ENCODE measurements at places on chromosomes 12 and 14. TPM values are rescaled to one million over a fixed set of nuclear protein-coding genes. Genes with fewer than 3 reads are reported as not detected.

The SLC38A4 gene
- total RNA-seq = 2.7 TPM

The ACADS gene
- 9.1 TPM for total RNA-seq

The RNFT2 gene
- 5.7 TPM for total RNA-seq

The LYZ gene
- not detected for total RNA-seq

The AACS gene
- 25.3 TPM for total RNA-seq

The ZC2HC1C gene
- 9.8 TPM for total RNA-seq

The SOAT2 gene
- total RNA-seq = 0.22 TPM

The OAS1 gene
- 490 TPM for total RNA-seq

The PMCH gene
- total RNA-seq = not detected

The CKAP4 gene
- total RNA-seq = 179 TPM

The TTC9 gene
- total RNA-seq = 1.3 TPM

The NGB gene
- not detected for total RNA-seq

The BAZ1A gene
- 23.7 TPM for total RNA-seq

The MMP19 gene
- total RNA-seq = 1.5 TPM

The YBX3 gene
- 46.6 TPM for total RNA-seq

- peak; percentile 83 for DNase-seq
Measured at GRCh38 chr14:31930493-31931240, 146.4 kb upstream of the ARHGAP5 start.

DNA sequence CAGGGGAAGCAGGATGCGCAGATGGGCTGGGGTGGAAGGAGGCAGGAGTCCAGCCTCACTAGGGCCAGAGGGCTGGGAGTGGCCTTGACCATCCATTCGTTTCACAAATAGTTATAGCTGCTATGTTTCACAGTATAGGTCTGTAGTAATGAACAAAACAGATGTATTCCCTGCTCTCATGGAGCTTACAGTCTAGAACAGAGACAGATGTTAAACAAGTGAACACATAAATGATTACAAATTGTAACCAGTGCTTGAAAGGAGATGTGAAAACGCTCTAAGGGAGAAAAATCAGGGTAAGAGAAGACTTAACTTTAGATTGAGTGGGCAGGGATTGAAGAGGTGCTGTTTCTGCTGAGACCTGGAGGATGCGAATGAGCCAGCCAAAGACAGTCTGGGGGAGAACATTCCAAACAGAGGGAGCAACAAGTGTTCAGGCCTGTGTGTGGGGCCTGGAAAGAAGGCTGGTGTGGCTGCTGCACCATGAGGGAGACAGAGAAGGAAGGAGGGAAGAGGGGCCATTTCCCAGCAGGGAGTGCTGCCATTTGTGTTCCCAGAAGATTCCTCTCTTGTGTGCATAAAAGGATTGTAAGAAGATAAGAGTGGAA, 14.6 kb downstream of the CFAP251 start:
- DNase-seq = no peak

DNA sequence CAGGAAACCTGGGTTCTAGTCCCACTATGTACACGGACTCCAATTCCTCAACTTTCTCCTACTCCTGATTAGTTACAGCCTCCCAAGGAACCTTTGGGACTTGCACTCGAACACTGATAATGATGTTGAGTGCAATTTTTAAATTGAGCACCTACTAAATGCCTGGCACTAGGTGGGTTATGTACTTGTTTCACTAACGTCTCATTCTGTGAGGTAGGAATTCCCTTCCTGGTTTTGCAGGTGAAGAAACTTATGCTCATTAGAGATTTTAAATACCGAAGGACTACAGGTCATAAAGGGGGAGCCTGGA, 536 bp downstream of the PARPBP start:
- no peak for DNase-seq

GRCh38 chr12:109654357-109654756, 59.3 kb upstream of the FAM222A start:
- DNase-seq = no peak

GRCh38 chr12:13079440-13079906, 24.0 kb downstream of the GSG1 start:
- no peak for DNase-seq

DNA sequence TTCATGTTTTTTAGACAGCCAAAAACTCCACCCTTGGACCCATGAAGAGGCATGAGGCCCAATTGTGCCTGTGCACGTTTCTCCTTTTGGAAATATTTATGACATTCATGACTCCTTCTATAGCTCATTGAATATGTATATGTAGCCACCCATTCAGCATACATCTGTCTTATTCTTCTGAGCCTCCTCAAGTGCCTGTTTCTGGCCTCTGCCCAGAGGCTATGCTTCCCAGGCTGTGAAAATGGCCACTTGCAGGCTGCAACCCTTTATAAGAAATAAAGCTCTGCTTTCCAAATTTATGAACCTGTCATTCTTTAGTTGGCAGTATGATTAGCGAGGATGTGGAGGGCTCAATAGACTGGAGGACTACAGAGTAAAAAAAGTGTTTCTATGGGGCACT, 35.3 kb downstream of the TSPAN19 start:
- no peak for DNase-seq

GRCh38 chr14:26917086-26917485, 319.3 kb upstream of the NOVA1 start:
- DNase-seq = no peak

DNA sequence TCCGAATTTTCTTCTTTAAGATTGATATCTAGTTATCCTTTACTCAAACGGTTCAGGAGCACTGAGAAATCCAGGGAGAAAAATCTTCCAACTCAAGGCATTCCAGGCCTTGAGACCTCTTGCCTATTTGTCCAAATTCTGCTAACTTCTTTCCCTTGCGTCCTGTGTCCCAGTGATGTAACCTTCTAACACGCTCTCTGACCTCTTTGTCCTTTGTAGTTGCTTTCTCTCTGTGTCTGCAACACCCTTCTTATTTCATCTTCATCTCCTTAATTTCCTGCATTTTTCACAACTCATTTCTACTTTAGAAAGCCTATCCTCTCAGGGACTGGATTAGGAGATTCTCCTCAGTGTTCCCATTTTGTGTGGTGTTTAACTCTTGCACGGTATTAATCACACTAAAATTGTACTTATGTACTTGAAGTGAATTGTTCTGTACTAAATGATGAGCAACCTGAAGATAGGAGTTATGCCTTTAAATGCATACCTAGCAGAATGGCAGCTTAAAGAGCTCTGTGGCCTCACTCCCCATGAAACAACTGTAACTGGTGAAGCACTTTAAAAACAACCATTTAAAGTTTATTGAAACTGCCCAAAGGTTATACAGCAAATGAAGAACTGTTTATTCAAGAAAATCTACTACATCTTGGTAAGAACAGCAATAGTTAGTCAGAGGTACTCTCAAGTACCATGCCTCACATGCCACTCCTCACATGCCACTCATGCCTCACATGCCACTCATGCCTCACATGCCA, 7.4 kb upstream of the SNAPC1 start:
- peak; percentile 37 for DNase-seq

GRCh38 chr14:74572726-74573301, 39.2 kb downstream of the LTBP2 start:
- DNase-seq = peak; percentile 88

DNA sequence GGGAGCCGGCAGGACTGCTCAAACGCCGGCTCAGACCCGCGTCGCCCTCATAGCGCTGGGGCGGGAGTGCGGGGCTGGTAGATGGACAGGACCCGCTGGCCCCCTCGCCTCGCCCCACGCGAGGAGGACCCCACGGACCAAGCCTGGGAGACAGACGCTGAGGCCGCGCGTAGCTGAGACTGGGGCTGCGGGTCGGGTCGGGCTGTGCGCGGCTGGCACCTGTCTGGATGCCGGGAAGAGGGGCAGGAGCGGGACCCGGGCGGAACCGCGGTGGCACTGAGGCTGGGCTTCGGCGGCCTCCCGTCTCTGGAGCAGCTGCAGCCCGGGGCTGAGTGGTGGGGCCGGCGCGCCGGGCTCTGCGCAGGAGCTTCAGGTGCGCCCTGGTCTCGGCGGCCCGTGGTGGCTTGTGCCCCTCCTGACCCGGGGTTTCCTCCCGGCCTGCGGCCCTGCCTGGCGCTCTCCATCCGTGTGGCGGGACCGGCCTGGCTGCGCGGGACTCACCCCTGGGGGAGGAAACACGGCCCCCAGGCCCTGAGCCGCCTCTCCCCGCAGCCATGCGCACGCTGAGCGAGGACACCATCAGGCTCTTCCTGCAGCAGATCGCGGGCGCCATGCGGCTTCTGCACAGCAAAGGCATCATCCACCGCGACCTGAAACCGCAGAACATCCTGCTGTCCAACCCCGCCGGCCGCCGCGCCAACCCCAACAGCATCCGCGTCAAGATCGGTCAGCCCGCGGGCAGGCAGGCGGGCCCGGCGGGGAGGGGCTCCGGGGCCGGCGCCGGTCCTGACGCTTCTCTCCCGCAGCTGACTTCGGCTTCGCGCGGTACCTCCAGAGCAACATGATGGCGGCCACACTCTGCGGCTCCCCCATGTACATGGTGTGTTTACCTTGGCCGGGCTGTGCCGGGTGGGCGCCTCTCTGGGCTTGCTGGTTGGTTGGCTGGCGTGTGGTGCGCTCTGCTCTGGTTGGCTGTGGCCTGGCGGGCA, 14.0 kb downstream of the ULK1 start:
- DNase-seq = no peak

- peak; percentile 96 for DNase-seq
Measured at GRCh38 chr12:46959502-46959901, 119.9 kb upstream of the PCED1B start.

DNA sequence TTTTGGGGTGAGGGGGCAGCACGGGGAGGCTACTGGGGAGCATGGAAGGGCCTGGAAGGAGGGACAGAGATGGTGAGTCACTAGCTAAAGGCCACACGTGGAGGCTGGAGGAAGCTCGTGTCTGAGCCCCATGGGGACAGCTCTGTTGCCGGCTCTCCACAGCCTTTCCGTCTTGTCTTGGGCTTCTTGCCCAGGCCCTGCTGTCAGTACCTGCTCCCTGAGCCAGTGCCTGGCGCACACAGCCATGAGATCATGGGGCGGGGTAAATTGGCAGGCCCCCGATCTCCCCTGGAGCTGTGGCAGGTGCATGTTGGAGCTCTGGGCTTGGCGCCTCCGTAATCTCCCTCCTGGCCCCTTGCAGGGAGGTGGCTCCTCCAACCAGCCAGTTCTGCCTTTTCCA, 16.1 kb upstream of the KRT80 start:
- DNase-seq = peak; percentile 91

- no peak for DNase-seq
Measured at GRCh38 chr12:91896286-91897024, 249.2 kb downstream of the BTG1 start.

- DNase-seq = no peak
Measured at GRCh38 chr12:1797991-1798640, 22.2 kb upstream of the LRTM2 start.

DNA sequence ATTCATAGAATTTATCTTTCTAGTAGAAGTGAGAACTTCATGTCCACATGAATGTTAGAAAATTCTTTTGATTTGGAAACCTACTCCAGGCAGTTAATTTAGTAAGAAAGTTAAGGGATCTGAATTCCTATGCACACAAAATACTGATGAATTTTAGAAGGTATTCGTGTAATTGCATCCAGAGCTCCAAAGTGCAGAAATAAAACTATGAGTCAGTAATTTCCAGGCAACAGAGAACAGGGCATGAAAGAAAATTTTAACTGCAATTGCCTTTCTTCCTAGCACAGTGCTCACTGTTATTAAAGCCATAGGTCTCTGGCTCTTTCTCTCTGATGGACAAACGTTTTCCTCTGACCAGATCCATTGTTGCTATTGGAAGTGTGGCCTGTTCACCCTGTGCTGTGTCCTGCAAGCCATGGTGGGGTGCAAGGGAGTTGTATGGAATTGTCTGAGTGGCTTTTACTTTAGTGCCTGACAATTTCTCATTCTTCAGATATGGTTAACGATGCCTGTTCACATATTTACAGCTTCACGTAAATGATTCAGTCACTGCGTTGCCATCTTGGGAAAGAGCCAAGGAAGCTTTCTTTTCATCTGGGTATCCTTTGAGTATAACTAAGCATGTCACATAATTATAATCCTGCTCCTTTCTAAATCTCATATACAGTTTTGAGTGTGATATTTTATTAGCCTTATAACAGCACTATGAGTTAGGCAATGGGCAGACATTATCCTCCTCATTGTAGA, 145.1 kb downstream of the ACSS3 start:
- DNase-seq = no peak

GRCh38 chr12:107396991-107397390, 288.6 kb upstream of the PWP1 start:
- DNase-seq = no peak

DNA sequence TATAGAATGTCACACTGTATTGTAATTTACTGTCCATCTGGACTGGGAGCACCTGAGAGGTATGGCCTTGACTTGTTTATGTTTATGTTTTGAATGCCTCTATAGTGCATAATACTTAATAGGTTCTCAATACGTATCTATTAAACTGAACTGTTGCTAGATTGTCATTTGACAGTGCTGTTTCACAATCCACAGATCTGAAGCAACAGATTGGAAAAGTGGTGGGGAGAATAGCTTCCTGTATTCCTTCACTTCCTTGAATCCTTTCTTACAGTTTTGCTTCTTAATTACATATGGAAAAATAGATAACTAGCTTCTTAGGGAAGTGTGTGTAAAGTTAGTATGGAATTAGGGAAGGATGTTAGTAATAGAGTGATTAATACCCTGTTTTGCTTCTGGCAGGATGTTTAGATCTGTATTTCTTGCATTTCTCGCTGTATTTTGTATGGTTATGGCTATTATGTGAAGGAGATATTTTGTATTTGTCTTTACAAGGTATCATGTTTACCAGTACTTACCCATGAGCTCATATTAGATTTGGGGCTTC, 4.5 kb downstream of the CNOT2 start:
- DNase-seq = no peak

- no peak for DNase-seq
Measured at GRCh38 chr14:54848910-54849309, 53.7 kb downstream of the GCH1 start.

Data from M059J (cell line).